ENCODE measurements at places on chromosomes 3 and 15. TPM values are rescaled to one million over a fixed set of nuclear protein-coding genes. Genes with fewer than 3 reads are reported as not detected.

DNA sequence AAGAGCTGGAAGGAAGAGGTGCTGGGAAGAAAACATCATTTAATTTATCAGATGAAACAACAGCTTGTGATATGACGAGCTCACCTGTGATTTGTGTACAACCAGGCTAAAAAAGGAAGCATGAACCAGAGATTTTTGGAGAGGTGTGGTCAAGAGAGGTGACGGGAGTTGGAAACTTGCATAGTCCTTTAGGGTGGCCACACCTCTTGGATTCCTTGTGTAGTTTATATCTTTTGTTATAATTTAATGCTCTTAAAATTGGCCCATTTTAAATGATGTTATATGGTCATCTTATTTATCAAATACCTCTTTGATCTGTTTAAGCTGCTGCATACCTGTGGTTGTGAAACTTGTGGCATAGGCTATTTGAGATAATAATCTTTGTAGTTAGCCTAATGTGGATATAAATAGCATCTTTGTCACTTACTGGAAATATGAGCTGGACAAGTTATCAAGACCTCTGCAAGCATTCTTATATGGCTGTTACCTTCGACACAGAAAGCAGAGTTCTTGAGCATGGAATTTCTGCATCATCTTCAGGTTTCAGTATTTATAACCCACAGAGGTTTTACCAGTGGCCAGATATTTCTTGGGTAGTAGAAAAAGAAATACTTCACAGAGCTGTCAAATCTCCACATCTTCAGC is 49.1 kb downstream of the IL1RAP start:
- DNase-seq: no peak

GRCh38 chr15:51982770-51983103 is 11.2 kb upstream of the LEO1 start:
- DNase-seq: no peak

ZNF860 gene
- total RNA-seq: 0.26 TPM

GRCh38 chr15:48596841-48597240 is 48.7 kb downstream of the FBN1 start:
- no peak for DNase-seq

ATRIP gene
- total RNA-seq: 8.2 TPM

XCR1 gene
- total RNA-seq: 0.07 TPM

CFAP100 gene
- total RNA-seq: not detected

PEX5L gene
- total RNA-seq: 0.07 TPM

DNA sequence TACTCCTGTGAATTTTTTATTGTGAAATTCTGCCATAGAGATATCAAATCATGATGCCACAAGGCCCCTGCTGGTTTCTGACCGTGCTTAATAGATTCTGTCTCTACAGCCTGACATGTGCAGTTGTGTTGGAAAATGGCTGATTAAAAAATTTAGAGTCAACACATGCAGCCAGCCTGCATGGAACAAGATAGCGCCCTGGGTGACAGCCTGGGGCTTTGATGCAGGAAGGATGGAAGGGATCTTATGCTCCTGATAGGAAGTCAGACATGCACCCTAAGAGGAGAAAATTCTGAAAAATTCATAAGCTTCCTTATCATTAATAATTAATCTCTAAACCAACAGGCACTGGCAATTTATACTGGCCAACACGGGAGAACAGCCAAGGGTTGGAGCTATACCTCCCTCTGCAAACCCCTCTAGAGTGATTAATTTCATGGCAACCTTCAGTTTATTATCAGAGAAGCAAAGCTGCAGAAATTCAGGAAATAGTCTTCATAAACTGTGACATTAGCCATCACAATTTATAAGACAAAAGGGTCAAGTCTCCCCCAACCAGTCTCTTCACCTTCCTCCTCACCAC is 198.4 kb downstream of the CADPS start:
- DNase-seq: no peak

- no peak for DNase-seq
Observed at GRCh38 chr3:138732456-138732855, 102.3 kb downstream of the PIK3CB start.

GOLGA8O gene
- total RNA-seq: 1.5 TPM

FAM107A gene
- 140 TPM for total RNA-seq

- no peak for DNase-seq
Observed at GRCh38 chr3:34858067-34858660, 781.2 kb upstream of the ARPP21 start.

GRCh38 chr15:52695154-52695553 is 16.0 kb upstream of the ATOSA start:
- DNase-seq: no peak

GOLGA6L9 gene
- total RNA-seq: 2.6 TPM

Data from uterus (tissue), 4 donors.